ENCODE measurements at places on chromosomes 16 and 17.

GRCh38 chr16:17273142-17273561 is 197.6 kb downstream of the XYLT1 start:
- DNase-seq, result peak; percentile 87

- no peak for DNase-seq
These were observed 44.1 kb downstream of the TBX4 start for GRCh38 chr17:61496174-61496956.

- DNase-seq, result peak; percentile 29
These were observed 570 bp downstream of the NR1D1 start for GRCh38 chr17:40099619-40100418.

- no peak for DNase-seq
These were observed 15.6 kb upstream of the LITAF start for GRCh38 chr16:11602321-11602720.

DNA sequence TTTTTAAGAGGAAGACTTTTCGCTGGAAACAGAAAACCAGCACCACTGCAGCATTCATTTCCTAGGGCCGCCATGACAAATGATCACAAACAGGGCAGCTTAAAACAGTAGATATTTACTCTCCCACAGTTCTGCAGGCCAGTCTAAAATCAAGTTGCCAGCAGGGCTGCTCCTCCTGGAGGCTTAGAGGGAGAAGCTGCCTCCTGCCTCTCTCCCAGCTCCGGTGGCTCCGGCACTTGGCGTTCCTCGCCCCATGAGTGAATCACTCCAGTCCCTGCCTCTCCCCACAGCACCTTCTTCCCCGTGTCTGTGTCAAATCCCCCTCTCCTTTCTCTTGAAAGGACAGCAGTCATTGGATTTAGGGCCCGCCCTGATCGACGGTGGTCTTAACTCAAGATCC is 72.1 kb downstream of the SOCS1 start:
- DNase-seq, result no peak

- no peak for DNase-seq
These were observed 46.1 kb downstream of the CPPED1 start for GRCh38 chr16:12757546-12757945.

DNA sequence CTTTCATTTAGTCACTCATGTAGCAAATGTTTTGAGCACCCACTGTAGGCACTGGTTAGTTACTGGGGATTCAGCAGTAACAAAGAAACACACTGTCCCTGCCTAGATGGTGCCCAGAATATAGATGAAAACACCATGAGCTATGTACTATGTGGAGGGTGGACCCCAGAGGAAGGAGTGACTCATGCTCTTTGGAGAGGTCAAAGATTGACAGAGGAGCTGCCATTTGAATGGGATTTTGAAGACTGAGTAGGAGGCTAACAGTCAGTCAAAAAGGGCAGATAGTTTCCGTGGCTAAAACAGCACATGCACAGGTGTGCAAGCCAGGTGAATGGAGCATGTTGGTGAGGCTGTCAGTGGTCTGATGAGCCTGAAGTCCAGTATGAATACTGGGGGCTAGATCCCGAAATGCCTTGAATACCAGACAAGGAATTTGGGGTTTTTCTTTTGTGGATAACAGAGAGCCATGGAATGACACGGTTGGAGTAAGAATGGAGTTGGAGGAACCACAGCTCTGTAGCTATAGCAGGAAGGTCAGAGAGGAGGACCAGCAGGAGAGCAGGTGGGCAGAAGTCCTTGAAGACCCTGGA is 6.1 kb downstream of the IL21R start:
- peak; percentile 36 for DNase-seq

GRCh38 chr17:49582789-49583188 is 7.1 kb downstream of the NXPH3 start:
- peak; percentile 65 for DNase-seq

- DNase-seq, result no peak
These were observed 405.0 kb downstream of the CPPED1 start for GRCh38 chr16:12398683-12399047.

- no peak for DNase-seq
These were observed 292.5 kb downstream of the XYLT1 start for GRCh38 chr16:17177959-17178905.

DNA sequence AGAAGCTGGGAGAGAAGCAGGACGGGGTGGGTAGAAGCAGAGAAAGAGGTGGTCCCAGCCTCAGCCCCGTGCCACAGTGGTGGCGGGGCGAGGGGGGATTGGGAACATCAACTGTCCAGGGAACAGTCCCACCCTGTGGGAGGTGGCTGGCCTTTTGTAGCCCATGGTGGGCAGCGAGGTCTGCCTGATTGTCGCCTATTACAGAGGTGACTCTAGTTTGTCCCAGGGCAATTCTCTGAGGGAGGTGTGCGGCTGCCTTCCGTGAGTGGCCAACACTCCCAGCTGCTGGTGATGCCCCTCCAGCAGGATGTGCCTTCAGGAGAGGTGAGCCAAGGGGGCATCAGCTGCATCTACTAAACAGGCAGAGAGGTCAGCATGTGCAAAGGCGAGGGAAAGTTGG is 5.0 kb upstream of the BRD7 start:
- no peak for DNase-seq

DNA sequence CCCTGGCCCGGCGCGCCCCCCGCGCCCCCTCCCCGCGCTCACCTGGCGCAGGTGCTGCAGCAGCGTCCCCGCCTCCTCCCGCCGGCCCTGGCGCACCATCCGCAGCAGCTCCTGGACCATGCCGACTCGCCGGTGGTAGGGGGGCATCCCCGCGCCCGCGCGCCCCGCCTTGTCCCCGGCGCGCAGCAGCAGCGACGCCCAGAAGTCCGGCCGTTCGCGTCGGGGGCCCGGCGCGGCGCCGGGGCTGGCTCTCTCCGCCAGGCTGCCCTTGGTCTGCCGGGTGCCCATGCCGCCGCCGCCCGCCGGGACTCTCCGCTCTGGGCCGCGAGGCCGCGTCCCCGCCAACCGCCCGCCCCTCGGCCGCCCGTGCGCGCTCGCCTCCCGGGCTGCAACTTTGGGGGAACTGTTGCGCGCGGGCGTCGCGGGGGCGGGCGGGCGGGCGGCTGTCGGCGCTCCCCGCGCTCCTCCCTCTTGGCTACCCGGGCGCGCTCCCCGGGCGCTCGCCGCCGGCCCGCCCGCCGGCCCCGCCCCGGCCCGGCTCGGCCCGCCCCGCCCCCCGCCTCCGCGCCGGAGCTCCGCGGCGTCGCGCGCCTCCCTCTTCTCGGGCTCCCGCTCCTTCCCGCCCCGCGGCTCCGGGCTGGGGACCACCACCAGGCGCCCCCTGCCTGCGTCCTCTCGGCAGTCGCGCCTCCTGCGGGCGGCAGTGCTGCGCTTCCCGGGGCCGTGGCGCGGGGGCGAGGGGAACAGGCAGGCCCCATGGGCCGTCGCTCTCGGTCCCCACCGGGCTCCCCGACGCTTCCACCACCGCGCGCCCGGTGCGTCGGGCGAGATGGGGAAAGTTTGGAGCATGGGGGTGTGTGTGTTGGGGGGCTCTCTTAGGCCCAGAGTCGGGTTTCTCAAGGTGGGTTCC is at the start of gene LRRC75A:
Gene LRRC75A (minus strand): TSS at position 491 of the 910 bp plus-strand sequence. CDS start 203 bp downstream, at position 288.
- DNase-seq, result peak; percentile 53

GRCh38 chr17:80180192-80180591 is 10.4 kb downstream of the CARD14 start:
- DNase-seq, result no peak

DNA sequence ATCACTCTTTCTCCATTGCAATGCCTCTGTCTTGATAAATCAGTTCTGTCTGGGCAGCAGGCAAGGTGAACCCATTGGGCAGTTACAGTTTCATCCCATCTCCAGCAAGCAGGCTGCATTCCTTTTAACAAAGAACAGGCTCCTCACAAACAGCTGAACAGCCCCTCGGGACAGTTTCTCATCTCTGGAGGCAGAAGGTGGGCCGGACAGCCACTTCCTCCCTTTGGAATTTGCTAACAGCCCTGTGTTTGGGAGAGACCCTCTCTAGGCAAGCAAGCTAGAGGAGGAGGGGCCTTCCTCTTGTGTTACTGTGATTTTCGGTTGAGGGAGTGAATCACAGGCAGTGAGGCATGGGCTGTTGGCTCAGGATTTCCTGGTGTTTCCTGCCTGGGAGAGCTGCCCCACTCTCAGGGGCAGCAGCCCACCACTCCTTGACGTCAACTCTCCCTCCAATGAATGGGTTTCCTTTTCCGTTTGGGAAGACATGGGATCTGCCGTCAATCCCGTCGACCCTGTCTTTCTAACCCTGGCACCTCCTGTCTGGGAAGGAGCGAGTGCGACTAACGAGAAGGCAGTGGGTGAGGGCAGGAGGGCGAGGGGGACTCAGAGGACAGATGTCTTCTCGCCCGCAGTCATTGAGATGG is 3.7 kb upstream of the PGS1 start:
- DNase-seq, result peak; percentile 82

- DNase-seq, result no peak
These were observed 34.2 kb downstream of the ZNF423 start for GRCh38 chr16:49821614-49822282.

DNA sequence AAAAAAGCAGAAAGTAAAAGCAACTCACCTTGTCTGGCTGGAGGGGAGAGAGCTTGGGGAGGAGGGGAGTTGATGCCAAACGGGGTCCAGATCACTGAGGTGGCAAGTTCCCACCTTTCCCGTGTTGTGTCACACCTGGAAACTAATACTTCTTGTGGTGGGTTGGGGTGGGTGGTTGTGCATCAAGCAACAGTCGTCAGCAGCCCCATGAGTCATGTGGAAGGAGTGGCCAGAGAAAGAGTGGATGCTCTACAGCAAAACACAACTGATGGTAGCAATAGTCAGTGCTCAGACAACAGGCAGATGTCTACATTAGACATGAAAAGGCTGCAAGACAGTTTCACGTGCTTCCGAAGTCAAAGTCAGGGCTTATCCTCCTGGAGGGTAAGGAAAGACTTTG is 35.4 kb downstream of the ARSG start:
- no peak for DNase-seq

GRCh38 chr17:40399185-40399584 is 18.5 kb downstream of the TOP2A start:
- DNase-seq, result peak; percentile 57

GRCh38 chr16:9151597-9151996 is 60.2 kb downstream of the HAPSTR1 start:
- DNase-seq, result peak; percentile 30
